ENCODE measurements at places on chromosomes 5 and 9. TPM values are rescaled to one million over a fixed set of nuclear protein-coding genes. Genes with fewer than 3 reads are reported as not detected.

The DBH gene
- total RNA-seq = 0.06 TPM

The LCN6 gene
- 12.8 TPM for total RNA-seq

The ITGA2 gene
- total RNA-seq = 13.0 TPM

The SMIM23 gene
- not detected for total RNA-seq

The SHLD3 gene
- 3.1 TPM for total RNA-seq

The SLC6A7 gene
- not detected for total RNA-seq

The IL7R gene
- total RNA-seq = 34.0 TPM

The OCLN gene
- total RNA-seq = 152 TPM

The CDO1 gene
- 10.8 TPM for total RNA-seq

The BTNL3 gene
- total RNA-seq = 0.09 TPM

The PCDHA9 gene
- 0.29 TPM for total RNA-seq

The TPPP gene
- 9.9 TPM for total RNA-seq

The TNFSF15 gene
- 2.2 TPM for total RNA-seq

The CDH6 gene
- total RNA-seq = 75.9 TPM

The BARHL1 gene
- not detected for total RNA-seq

The PDGFRB gene
- 97.8 TPM for total RNA-seq

The KLHL3 gene
- total RNA-seq = 20.3 TPM

The PCDHA10 gene
- 2.9 TPM for total RNA-seq

The KCNN2 gene
- total RNA-seq = 0.17 TPM

The TLR4 gene
- 9.8 TPM for total RNA-seq

The LCNL1 gene
- 0.92 TPM for total RNA-seq

The ST8SIA4 gene
- 9.4 TPM for total RNA-seq

The SAPCD2 gene
- total RNA-seq = 2.4 TPM
